ENCODE measurements at places on chromosomes 1 and 21. TPM values are rescaled to one million over a fixed set of nuclear protein-coding genes. Genes with fewer than 3 reads are reported as not detected.

TBX19 gene
- total RNA-seq: 0.94 TPM

RPRD2 gene
- 3.7 TPM for total RNA-seq

NMNAT1 gene
- 9.1 TPM for total RNA-seq

BACH1 gene
- 41.2 TPM for total RNA-seq

HUNK gene
- not detected for total RNA-seq

SPATA45 gene
- not detected for total RNA-seq

LCE1D gene
- not detected for total RNA-seq

LINGO4 gene
- not detected for total RNA-seq

REN gene
- total RNA-seq: under 0.01 TPM

NEXN gene
- 6.9 TPM for total RNA-seq

SPATA46 gene
- not detected for total RNA-seq

JAM2 gene
- 3.9 TPM for total RNA-seq

DPM3 gene
- total RNA-seq: 56.7 TPM

EFNA1 gene
- 99.7 TPM for total RNA-seq

PLEKHG5 gene
- 52.8 TPM for total RNA-seq

KRTAP6-1 gene
- total RNA-seq: not detected

ARHGEF16 gene
- 0.94 TPM for total RNA-seq

CLCA1 gene
- not detected for total RNA-seq

FCRL4 gene
- not detected for total RNA-seq

APCS gene
- total RNA-seq: not detected

KRTAP19-3 gene
- total RNA-seq: not detected

CFAP126 gene
- not detected for total RNA-seq

S100A1 gene
- total RNA-seq: not detected

SPRR1B gene
- total RNA-seq: not detected

TMEM167B gene
- 17.3 TPM for total RNA-seq

CSMD2 gene
- total RNA-seq: 0.19 TPM

HMCN1 gene
- 1.6 TPM for total RNA-seq

OR2L8 gene
- total RNA-seq: 0.31 TPM

LRRC71 gene
- 0.19 TPM for total RNA-seq

SHISA4 gene
- 9.6 TPM for total RNA-seq

FCRLA gene
- total RNA-seq: 0.06 TPM

CRNN gene
- total RNA-seq: not detected

PPFIA4 gene
- under 0.01 TPM for total RNA-seq

SYT2 gene
- total RNA-seq: not detected

CEP85 gene
- total RNA-seq: 8.6 TPM

PRRX1 gene
- total RNA-seq: 0.49 TPM

FALEC gene
- total RNA-seq: not detected

SELENBP1 gene
- 2.4 TPM for total RNA-seq

MATN1 gene
- total RNA-seq: 0.13 TPM

CSTB gene
- 15.3 TPM for total RNA-seq

OLIG1 gene
- not detected for total RNA-seq

NGF gene
- 0.13 TPM for total RNA-seq

FAM72A gene
- total RNA-seq: 2.3 TPM

SRM gene
- total RNA-seq: 10.4 TPM

SHE gene
- total RNA-seq: 71.6 TPM

ASB17 gene
- total RNA-seq: not detected

CDC42 gene
- 392 TPM for total RNA-seq

TNFRSF18 gene
- total RNA-seq: 1.0 TPM

CADM3 gene
- total RNA-seq: 0.06 TPM

ADCY10 gene
- total RNA-seq: under 0.01 TPM

PPP1R8 gene
- 33.4 TPM for total RNA-seq

MYOM3 gene
- total RNA-seq: under 0.01 TPM

DDR2 gene
- 1.1 TPM for total RNA-seq
